Activated CD8-positive, alpha-beta T cell treated with anti-CD3 and anti-CD28 coated beads, Interleukin-2, amount 10 ng/mL, durations not matched to agents 7 days and 5 days (primary cell): ENCODE measurements at places on chromosomes 13 and 19.

GRCh38 chr13:73321043-73321442 lies 262.2 kb downstream of the KLF5 start:
- DNase-seq: no peak

DNA sequence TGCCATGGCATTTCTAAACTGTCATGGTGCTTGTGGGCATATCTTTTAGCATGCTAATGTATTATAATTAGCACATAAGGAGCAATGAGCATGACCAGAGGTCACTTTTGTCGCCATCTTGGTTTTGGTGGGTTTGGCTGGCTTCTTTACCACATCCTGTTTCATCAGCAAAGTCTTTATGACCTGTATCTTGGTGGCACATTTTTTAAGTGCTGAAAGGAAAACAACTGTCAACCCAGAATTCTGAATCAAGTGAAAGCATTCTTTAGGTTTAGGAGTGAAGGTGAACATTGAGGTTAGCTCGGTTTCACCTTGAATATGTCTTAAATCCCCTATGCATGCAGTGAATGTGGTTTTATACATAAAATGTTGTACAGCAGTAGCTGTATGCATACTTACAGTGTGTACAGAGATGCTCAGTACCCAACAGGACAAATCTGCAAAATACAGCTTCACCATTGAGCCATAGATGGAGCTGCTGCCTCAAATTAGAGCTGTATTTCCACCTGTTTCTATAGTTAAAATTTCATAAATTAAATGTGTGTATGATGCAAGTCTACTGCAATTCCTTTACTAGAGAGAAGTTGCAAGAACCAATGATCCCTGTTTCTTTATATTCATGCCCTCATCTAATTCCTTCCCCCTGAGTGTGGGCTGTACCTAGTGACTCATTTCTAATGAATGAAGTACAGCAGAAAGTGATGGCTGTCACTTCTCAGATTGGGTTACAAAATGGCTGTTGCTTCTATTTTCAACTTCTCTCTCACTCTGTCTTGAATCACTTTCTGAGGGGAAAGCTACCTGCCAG lies 25.2 kb upstream of the IGSF23 start:
- peak; percentile 30 for DNase-seq

DNA sequence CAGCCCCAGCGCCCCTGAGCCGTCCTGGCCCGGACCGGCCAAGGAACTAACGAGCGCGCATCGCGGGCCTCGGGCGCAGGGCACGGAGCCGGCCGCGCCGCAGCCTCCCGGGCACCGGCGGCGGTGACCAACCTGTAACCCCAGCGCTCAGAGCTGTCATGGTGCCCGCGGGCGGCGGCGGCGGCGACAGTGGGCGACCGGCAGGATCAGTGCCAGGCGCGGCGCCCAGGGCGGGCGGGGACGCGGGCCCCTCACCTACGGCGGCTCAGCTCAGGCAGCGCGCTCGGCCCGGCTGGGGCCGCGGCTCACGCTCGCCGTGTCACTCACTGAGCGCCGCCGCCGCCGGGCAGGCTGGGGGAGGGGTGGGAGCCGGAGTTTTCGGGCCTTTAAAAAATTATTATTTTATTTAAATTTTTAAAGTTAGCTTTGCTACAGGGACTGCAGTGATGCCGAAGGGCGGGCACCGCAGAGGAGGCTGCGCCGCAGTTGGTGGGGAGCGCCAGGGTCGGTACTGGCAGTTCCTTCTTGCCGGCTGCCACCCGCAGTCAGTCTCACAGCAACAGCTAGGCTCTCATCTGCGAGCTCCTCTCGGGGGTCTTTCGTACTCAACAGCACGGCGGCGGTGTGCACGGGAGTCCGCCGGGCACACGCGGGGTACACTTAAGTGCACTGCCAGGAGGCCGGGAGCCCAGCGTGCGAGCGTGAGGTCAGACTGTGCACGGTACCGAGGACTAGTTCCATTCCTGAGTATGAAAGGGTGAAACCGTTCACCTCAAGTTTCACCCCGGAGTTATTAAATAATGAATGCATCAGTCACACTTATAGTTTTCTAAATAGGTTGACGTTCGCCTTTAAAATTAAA lies at the start of gene NALCN:
TSS of gene NALCN (minus strand) at position 328 of the 862 bp plus-strand sequence. CDS start 17,382 bp downstream, outside the sequence.
- no peak for DNase-seq

- DNase-seq: no peak
These were observed 39.0 kb downstream of the SMIM24 start for GRCh38 chr19:3441089-3441985.

- DNase-seq: peak; percentile 71
These were observed 4.1 kb downstream of the IER2 start for GRCh38 chr19:13154241-13154778.

DNA sequence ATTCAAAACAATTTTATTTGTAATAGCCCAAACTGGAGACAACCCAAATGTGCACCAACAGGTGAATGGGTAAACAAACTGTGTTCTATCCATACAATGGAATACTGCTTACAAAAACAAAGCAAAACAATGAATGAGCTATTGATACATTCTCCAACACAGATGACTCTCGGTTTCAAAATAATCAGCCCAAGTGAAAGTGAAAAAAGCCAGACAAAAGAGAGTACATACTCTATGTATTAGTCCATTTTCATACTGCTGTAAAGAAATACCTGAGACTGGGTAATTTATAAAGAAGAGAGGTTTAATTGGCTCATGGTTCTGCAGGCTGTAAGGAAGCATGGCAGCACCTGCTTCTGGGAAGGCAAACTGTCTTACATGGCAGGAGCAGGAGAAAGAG lies 65.2 kb upstream of the LRCH1 start:
- DNase-seq: no peak

- no peak for DNase-seq
These were observed 9.0 kb downstream of the CIB3 start for GRCh38 chr19:16164222-16164890.

DNA sequence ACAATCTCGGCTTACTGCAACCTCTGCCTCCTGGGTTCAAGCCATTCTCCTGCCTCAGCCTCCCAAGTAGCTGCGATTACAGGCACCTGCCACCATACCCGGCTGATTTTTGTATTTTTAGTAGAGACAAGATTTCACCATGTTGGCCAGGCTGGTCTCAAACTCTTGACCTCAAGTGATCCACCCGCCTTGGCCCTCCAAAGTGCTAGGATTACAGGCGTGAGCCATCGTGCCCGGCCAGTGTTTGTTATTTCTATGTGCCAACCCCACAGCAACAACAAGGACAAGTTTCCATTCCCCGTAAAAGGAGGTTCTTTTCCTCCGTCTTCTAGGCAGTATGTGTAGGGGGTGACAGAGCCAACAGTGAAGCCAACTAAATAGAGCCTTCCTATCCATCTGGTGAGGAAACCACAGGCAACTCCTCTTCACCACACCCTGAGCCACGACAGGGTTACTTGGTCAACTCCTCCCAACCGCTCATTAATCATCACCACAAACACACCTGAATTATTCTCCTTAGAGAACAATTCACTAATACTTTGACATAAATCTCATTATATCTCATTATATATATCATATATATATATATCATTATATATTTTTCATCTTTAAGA lies 25.5 kb downstream of the FOXO1 start:
- peak; percentile 49 for DNase-seq

DNA sequence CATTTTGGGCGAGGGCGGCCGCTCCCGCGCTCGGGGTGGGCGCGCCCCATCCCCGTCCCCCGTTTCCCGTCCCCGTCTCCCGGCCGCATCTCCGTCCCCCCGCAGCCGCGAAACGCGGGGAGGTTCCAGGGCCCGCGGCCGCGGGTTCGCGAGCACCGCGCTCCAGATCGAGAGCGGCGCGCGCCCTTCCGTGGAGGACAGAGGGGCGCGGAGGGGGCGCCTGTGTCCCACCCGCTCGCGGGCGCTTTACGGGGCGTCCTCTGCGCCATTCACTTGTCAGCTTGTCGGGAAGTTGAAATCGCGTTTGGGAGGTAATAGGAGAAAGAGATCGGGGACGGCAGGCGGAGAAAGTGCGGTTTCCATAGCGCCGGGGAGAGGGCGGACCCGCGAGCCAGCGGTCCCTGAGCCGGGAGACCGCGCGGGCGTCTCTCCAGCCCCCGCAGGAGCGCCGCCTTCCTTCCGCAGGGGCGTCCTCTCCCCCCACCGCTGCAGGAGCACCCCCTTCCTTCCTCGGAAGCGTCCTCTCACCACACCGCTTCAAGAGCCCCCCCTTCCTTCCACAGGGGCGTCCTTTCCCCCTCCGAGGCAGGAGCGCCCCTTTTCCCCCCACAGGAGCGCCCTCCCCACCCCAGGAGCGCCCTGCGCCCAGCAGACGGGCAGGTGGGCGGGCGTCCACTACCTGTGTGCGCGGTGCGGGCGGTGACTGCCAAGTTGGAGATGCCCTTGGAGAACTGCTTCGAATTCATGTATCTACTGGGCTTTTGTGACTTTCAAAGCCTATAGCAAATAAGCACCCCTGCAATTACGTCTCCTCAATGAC lies 962 bp upstream of the IRS2 start:
- DNase-seq: peak; percentile 36

- DNase-seq: no peak
These were observed 20.1 kb upstream of the CAMSAP3 start for GRCh38 chr19:7575434-7576040.

DNA sequence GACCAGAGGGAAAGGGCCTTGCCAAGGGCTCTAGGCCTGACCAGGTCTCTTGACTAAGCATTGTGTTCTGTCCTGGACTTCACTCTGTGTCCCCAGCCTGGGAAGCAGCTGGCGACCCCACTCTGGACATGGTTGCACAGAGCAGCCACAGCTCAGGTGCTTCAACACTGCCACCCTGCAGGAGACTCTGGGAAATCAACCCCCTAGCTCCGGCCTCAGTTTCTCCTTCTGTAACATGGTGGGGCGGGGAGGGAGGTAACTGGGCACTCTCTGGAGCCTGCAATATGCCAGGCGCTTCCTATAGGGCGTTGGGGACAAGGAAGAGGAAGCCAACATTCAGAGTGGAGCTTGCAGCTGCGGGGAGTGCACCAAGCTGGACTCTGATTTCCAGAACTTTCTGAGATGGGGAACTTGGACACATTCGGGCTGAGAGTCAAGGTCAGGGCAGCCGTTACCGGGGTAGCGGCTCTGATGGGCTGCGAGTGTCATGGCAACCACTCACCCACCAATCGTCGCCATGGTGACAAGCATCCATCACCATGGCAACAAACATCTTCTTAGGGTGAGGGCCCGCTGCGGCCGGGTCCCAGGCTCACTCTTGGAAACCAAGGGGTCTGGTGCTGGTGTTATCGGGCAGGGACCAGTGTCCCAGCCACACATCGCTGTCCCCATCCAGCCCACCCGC lies 12.8 kb downstream of the F2RL3 start:
- no peak for DNase-seq

GRCh38 chr19:44824761-44825160 lies 15.9 kb downstream of the BCAM start:
- DNase-seq: no peak

- DNase-seq: peak; percentile 16
These were observed 10.3 kb downstream of the MBD3L2B start for GRCh38 chr19:7010722-7011593.

GRCh38 chr13:23349161-23349897 lies 84.2 kb downstream of the SACS start:
- DNase-seq: no peak

DNA sequence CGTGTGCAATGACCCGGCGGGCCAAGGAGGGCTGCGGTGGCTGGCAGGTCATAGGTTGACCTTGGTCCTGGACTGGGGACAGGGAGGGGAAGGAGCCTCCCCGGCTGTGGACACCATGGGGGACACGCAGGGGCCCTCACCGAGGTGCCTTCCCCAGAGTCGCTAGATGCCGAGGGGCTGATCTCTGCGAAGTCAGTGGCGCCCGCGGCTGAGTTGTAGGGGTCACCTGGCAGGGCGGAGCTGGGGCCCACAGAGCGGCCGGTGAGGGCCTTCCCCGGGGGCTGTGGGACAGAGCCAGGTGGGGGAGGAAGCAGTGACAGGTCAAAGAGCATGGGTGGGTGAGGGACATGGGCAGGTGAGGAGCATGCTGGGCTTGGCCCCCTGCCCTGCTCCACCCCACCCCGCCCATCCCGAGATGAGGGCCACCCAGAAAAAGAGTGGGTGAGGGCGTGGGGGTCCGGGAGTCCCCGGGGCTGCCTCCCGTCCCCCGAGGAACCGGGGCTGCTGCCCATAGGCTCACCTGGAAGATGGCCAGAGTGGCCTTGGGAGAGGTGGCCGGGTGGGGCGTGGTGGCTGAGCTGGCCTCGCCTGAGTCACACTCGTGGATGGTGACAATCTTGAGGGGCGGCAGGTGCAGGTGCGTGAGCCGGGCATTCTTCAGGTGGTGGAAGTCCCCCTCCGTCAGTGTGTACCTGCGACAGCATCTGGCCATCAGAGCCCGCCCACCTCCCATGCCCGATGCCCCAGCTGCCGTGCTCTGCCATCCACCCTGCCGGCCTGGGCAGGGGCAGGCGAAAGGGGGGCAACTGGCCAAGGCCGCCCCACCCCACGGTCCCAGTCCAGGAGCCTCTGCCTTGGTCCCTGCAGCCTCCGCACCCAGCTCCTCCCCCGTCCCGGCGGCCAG lies 3.5 kb downstream of the CBARP start:
- DNase-seq: no peak

DNA sequence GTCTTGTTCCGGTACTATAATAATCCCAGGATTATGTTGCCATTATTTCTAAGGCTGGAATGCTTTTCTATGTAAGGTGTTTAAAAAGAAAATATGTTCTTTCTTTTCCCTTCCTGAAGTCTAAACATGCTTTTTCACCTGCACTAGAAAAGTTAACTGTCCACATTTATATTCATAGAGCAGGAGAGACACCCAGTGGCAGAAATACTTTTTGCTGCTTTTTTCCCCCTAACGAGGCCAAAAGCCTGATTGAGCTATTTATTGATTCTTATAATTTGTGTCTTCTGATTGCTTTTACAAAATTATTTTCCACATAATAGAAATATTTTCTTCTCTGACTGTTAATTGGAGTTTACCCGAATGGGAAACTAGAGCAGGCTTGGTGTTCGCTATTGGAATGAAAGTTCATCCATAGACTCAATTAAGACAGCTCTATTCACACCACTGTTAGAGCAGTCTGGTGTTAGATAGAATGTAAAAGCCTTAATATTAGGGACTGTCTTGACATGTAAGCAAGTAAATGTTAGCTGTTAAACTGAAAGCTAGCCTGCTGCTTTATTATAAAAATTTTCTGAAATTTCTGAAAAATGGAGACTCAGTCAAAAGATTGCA lies 15.8 kb downstream of the GPR180 start:
- DNase-seq: peak; percentile 56

DNA sequence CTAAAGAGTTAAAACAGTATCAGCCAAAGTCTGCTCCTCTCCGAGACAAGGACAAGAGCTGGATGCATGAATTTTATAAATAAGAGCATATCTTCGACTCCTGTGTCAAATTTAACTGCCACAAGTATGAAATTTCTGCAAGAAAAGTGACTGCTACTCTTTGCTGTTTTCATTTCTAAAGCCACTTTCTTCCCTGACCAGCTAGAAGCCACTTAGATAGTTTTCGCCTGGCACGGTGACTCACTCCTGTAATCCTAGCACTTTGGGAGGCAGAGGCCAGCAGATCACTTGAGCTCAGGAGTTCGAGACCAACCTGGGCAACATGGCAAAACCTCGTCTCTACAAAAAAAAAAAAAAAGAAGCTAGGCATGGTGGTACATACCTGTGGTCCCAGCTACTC lies 61.3 kb downstream of the ENOX1 start:
- no peak for DNase-seq

GRCh38 chr19:49556412-49557398 lies 23.7 kb downstream of the NOSIP start:
- DNase-seq: peak; percentile 55

GRCh38 chr19:29404015-29404414 lies 121.8 kb upstream of the VSTM2B start:
- no peak for DNase-seq

- no peak for DNase-seq
These were observed 4.5 kb downstream of the DBP start for GRCh38 chr19:48632692-48633147.

GRCh38 chr13:23960566-23961156 lies 63.4 kb upstream of the C1QTNF9B start:
- DNase-seq: no peak

GRCh38 chr19:42099336-42099925 lies 23.5 kb downstream of the ZNF574 start:
- DNase-seq: no peak
